Activated naive CD4-positive, alpha-beta T cell treated with anti-CD3 and anti-CD28 coated beads for 36 hours (primary cell): ENCODE measurements at places on chromosomes 4 and X.

DNA sequence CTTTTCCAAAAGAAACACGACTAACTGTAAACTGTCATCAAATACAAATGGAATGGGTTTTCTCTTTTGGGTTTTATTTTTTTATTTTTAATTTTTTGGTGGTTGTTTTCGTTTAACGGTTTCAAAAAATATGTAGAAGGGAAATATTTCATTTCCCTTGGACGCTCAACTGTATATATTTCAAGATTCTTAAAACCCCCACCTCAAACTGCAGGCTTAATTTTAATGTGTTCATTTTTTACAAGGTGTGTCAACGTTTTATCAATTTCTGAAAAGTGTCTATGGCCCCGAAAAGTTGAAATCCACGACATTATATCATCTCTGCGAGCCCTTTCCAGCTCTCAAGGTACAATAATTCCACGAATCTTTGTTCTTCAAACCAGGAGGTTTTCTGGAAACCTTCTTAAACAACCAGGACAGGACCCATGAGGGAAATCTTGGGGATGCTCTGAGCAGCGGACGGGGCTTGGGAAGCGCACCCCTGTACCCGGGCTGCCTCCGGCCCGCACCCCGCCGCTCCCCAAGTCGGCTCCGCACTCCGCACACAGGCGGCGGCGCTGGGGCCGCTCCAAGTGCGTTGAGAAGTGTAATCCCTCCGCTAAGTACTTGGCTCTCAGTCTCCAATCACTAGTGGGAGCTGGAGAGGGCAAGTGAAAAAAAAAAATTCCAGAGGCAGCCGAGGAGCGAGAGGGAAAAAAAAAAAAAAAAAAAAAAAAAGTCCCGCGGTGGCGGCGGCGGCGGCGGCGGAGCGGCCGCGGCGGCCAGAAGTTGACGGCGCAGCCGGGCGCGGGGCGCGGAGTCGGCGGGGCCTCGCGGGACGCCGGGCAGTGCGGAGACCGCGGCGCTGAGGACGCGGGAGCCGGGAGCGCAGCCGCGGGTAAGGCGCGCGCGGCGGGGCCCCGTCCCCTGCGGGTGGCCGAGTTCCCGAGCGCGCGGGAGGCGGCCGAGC lies at the start of gene BMPR1B:
Gene BMPR1B (plus strand): TSS at position 764 of the 949 bp plus-strand sequence. CDS start 346,470 bp downstream, outside the sequence.
- DNase-seq: no peak

DNA sequence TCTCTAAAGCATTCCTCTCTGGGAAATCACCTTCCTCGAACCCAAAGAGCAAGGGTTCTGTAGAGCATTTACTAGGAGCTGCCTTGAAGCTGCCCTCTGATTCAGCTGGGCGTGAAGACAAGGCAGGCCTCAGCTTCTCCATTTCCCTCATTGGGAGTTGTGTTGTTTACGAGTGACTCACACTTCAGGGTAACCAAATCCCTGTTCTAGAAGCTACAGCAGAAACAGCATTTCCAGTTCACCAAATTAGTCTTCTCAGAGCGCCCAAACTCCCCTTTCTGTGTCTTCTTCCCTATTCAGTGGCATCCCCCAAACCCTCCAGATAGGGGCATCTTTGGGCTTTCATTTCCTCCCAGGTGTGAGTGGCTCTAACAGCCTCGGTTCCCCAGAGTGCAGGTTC lies 863 bp upstream of the XPNPEP2 start:
- no peak for DNase-seq

DNA sequence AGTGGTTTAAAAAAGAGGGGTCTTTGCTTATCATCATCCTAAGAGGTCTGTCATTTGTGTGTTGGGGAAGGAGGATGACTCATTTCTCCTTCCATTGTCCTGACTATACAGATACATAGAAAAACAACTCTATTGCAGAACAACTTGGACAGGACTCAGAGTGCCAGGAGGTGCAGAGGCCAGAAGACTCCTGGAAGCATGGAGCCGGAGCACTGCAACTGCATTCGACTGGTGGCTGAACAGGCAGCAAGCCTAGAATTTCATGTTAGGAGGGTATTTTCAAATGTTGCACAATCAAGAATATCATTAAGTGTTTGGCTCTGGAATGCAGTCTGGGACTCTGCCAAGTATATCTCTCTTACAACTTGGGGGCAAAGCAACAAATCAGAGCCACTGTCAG lies 35.0 kb upstream of the MAML3 start:
- no peak for DNase-seq

GRCh38 chr4:90425893-90426292 lies 298.7 kb downstream of the CCSER1 start:
- no peak for DNase-seq

DNA sequence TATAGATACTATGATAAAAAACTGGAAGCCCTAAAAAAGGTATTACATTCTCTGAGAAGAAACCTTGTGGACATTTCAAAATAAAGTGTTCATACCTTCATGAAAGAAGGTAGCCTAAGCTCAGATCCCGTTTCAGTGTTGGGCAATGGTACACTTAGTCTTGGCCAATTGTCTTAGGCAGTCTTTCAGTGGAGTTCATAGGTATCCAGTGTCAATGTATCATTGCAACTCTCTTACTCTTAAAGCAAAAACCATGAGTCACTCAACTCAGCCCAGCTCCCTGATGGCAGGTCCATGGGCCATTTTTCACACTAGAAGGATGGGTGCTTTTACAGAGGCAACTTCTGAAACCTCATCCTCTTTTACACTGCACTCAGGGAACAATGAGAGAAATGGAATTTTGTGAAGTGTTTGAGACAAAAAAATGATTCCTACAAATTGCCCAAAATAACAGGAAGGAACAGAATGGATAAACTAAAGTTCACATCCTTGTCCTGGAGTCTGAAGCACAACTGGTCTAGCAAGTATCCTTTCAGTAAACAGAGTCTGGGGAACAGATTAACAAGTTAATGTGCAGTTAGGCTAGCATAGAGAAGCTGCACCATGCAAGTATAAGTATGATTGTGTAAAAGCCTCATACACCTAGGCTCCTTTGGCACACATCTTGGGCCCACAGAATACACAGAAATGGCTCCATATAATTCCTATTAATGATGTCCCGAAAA lies 7.0 kb upstream of the ZNF827 start:
- DNase-seq: no peak

- no peak for DNase-seq
Measured at GRCh38 chr4:141207961-141208360, 12.7 kb upstream of the ZNF330 start.

- DNase-seq: no peak
Measured at GRCh38 chr4:172962564-172963353, 205.9 kb upstream of the GALNT7 start.

DNA sequence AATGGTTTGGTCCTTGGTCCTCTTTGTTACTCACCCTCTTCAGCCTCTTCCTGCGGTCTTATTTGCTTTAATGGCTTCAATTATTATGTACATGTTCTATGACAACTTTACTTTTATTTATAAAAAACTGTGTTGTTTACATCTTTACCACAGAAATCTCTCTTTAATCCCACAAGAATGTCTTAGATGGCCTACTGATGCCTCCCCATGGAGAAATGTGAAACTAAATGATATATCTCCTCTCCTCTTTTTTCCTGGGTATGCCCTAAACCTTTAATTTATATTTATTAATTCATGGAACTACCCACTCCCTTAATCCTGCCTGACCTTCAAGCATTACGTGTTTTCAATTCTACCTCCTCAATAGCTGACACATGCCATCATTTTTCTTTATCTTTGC lies 573.2 kb downstream of the CENPC start:
- no peak for DNase-seq

- DNase-seq: no peak
Measured at GRCh38 chr4:132540268-132540667, 608.8 kb upstream of the PCDH10 start.

GRCh38 chrX:102491766-102492165 lies 20.2 kb upstream of the TCP11X2 start:
- DNase-seq: no peak

GRCh38 chrX:40651620-40652223 lies 4.4 kb upstream of the CXorf38 start:
- DNase-seq: peak; percentile 79

GRCh38 chr4:121200795-121201472 lies 36.8 kb upstream of the TNIP3 start:
- DNase-seq: no peak

- DNase-seq: peak; percentile 5
Measured at GRCh38 chrX:119427024-119427794, 28.1 kb downstream of the SLC25A43 start.
